ENCODE measurements at places on chromosomes 6 and 20.

- no peak overlapping the region for H3K4me3 ChIP-seq
- H3K36me3 ChIP-seq: no peaks in the 10 kb centered on the region
- no peaks in the 10 kb centered on the region for H3K27me3 ChIP-seq
These were observed 230.8 kb downstream of the EYA2 start for GRCh38 chr20:47125508-47125757.

DNA sequence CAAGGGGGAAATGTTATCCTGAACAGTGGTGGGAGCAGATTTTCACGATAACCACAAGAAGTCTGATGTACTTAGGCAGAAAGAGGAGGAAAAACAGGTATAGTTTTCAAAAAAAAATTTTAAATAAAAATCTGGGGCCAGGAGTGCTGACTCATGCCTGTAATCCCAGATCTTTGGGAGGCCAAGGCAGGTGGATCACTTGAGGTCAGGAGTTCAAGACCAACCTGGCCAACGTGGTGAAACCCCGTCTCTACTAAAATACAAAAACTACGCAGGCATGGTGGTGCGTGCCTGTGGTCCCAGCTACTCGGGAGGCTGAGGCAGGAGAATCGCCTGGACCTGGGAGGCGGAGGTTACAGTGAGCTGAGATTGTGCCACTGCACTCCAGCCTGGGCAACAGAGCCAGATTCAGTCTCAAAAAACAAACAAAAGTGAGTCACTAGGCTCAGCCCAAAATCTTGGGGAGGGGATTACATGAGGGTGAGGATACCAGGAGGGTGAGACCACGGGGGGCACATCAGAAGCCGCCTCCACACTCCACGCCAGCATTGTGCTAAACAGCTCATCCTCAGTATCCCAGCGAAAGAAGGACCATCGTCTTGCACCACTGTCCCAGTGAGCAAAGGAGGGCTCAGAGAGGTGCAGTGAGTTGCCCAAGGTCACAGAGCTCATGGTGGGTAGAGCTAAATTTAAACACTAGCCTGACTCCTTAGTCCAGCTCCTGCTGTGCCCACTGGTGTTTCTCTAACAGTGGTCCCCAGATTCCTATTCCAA is 33.7 kb downstream of the BCAS4 start:
- no peaks in the 10 kb centered on the region for H3K27me3 ChIP-seq
- no peak for DNase-seq
- H3K4me3 ChIP-seq: no peak overlapping the region

GRCh38 chr6:7085911-7086310 is 21.9 kb upstream of the RREB1 start:
- no peak overlapping the region for H3K4me3 ChIP-seq
- peak overlapping the region; percentile 58 for H3K27ac ChIP-seq
- no peaks in the 10 kb centered on the region for H3K36me3 ChIP-seq
- peaks cover 20% of the 10 kb centered on the region for H3K4me1 ChIP-seq
- no peak for DNase-seq

- peaks cover 6% of the 10 kb centered on the region for H3K4me1 ChIP-seq
- H3K27me3 ChIP-seq: no peaks in the 10 kb centered on the region
- H3K4me3 ChIP-seq: no peak within 1 kb of the TSS
These were observed at the start of gene RIPPLY2 for GRCh38 chr6:83853178-83854000. RIPPLY2 (plus strand) TSS chr6:83853360; CDS start chr6:83853417, 57 bp downstream.

DNA sequence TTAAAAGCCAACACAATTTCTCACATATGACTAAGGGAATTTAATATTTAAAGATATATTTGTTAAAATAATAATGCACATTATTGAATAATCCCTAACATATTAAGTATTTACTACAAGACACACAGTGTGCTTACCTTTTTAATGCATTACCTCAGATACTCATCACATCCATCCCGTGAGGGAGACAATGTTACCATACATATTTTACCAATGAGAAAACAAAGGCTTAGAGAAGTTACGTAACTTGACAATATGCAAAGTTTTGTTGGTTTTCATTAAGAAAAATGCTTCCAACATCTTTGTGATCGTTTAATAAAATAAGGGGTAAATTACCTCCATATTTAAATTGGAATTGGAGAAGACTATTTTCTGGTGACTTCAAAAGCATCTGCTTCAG is 4.3 kb downstream of the IFNGR1 start:
- peaks cover 21% of the 10 kb centered on the region for H3K4me1 ChIP-seq
- no peak for DNase-seq
- no peaks in the 10 kb centered on the region for H3K27me3 ChIP-seq
- no peak overlapping the region for H3K4me3 ChIP-seq
- no peaks in the 10 kb centered on the region for H3K36me3 ChIP-seq
- H3K27ac ChIP-seq: no peak overlapping the region

DNA sequence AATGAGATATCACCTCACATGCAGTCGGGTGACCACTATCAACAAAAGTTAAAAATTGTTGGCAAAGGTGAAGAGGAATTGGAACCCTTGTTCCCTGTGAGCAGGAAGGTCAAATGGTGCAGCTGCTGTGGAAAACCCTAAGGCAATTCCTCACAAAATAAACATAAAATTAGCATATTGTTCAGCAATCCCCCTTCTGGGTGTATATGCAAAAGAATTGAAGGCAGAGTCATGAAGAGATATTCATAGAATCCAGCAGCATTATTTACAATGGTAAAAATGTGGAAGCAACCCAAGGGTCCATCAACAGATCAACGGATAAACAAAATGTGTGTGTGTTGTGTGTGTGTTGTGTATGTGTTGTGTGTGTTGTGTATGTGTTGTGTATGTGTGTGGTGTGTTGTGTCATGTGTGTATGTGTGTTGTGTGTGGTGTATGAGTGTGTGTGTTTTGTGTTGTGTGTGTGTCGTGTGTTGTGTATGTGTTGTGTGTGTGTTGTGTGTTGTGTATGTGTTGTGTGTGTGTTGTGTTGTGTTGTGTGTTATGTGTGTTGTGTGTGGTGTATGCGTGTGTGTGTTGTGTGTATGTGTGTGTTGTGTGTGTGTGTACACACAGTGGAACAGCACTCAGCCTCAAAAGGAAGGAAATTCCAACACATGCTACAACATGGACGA is 245.1 kb downstream of the ERMARD start:
- peaks cover 5% of the 10 kb centered on the region for H3K4me1 ChIP-seq
- H3K4me3 ChIP-seq: no peak overlapping the region
- H3K27me3 ChIP-seq: no peaks in the 10 kb centered on the region
- no peaks in the 10 kb centered on the region for H3K36me3 ChIP-seq
- no peak for DNase-seq

DNA sequence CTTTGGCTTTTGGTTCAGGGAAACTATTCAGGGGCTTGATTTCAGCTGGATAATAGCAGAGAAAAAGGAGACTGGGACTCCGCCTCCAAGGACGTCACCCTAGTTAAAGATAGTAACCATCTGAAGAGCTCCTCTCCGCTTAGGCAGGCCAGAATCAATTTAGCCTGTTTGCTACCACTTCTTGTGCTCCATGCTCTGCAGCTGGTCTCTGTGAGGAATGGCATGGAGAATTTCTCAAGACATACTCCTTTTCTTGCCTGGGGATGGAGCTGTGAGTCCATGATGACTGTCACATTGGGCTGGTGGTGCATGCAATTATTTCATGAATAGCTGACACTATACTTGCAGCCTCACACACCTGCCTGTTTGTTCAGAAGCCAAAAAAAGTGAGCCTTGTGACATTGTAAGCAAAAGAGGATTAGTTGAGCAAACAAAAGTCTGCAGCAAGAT is 61.4 kb downstream of the TXLNB start:
- no peak overlapping the region for H3K4me3 ChIP-seq
- H3K36me3 ChIP-seq: no peaks in the 10 kb centered on the region
- H3K4me1 ChIP-seq: no peaks in the 10 kb centered on the region
- no peak for DNase-seq
- H3K27ac ChIP-seq: no peak overlapping the region
- H3K27me3 ChIP-seq: no peaks in the 10 kb centered on the region

- H3K36me3 ChIP-seq: no peaks in the 10 kb centered on the region
- no peaks in the 10 kb centered on the region for H3K4me1 ChIP-seq
- DNase-seq: no peak
- no peaks in the 10 kb centered on the region for H3K27me3 ChIP-seq
- H3K4me3 ChIP-seq: no peak overlapping the region
- no peak overlapping the region for H3K27ac ChIP-seq
These were observed 184.6 kb downstream of the SMOC2 start for GRCh38 chr6:168625602-168626001.

- no peak overlapping the region for H3K27ac ChIP-seq
- no peak for DNase-seq
- no peaks in the 10 kb centered on the region for H3K36me3 ChIP-seq
- no peaks in the 10 kb centered on the region for H3K27me3 ChIP-seq
- H3K4me3 ChIP-seq: no peak overlapping the region
These were observed 683.0 kb upstream of the ADGRB3 start for GRCh38 chr6:67952121-67952520.

DNA sequence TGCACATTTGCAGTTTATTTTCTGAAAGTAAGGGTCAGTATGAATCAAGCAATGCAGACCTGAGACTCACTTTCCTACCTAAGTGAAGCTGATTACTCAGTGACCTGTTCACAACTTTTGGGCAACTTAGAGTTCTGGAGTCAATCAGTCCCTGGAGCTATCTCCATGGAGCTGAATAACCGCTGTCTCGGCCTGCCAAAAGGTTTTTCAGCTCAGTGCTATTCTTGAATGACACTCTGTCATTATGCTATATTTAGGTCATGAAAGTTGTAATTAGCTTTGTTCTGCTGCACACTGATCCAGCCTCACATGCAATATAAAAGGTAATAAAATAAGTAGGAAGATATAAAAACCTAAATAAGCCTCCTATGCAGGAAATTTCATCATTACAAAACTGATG is 356.0 kb downstream of the BMP2 start:
- no peaks in the 10 kb centered on the region for H3K27me3 ChIP-seq
- H3K27ac ChIP-seq: no peak overlapping the region
- H3K36me3 ChIP-seq: no peaks in the 10 kb centered on the region
- no peak for DNase-seq

GRCh38 chr20:36308986-36309385 is 2.8 kb downstream of the DLGAP4 start:
- H3K36me3 ChIP-seq: no peaks in the 10 kb centered on the region
- no peak overlapping the region for H3K4me3 ChIP-seq
- no peaks in the 10 kb centered on the region for H3K4me1 ChIP-seq
- no peak for DNase-seq
- peaks cover 3% of the 10 kb centered on the region for H3K27me3 ChIP-seq
- H3K27ac ChIP-seq: no peak overlapping the region

DNA sequence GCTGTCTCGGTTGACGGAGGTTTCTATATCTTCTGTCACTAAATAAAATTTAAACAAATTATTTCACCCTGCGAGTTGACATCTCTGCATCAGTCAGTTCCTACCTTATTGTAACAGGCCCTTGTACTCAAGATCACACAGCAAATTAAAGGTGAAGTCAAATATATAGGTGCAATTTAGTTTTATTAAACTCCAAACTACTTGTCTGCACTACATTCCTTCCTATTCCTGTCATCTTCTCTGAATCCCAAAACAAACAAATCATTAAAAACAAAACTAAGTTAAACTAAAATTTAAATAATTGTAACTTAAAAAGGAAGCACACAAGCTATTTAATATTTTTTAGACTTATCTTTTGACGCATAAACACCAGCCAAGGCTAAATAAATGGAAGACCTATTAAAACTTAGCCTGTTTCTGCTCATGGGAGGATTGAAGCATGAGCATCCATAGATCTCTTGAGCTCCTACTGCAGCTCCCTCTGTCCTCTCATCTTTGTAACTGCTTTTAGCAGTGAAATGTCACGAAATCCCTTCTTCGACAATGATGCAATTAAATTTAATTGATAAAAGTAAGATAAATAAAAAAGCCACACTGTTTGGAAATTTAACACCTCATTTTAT is 1152.3 kb upstream of the GJE1 start:
- no peaks in the 10 kb centered on the region for H3K27me3 ChIP-seq
- no peak overlapping the region for H3K27ac ChIP-seq
- no peaks in the 10 kb centered on the region for H3K4me1 ChIP-seq
- no peak for DNase-seq
- H3K4me3 ChIP-seq: no peak overlapping the region

GRCh38 chr6:36243562-36244212 is 26.2 kb upstream of the PNPLA1 start:
- H3K27me3 ChIP-seq: no peaks in the 10 kb centered on the region
- no peaks in the 10 kb centered on the region for H3K36me3 ChIP-seq
- no peak for DNase-seq
- no peaks in the 10 kb centered on the region for H3K4me1 ChIP-seq
- H3K4me3 ChIP-seq: no peak overlapping the region

DNA sequence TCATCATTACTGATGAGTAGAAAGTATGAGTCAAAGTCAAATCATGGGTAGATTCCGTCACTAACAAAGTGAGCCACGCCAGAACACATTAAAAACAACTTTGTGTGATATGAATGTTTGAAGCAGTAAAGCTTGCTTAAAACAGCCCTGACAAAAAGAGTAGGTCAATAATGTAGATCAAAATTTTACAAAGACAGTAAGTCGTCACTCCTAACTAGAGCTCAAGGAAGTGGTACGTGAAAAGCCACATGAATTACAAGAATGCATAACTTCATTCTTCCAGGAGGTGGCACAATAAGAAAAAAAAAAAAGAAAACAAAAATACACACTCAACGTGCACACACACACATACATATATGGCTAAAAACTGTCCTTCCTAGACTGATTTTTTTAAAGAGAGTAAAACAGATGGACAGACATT is 69.9 kb downstream of the HACE1 start:
- no peak overlapping the region for H3K4me3 ChIP-seq
- peaks cover 8% of the 10 kb centered on the region for H3K4me1 ChIP-seq
- no peak overlapping the region for H3K27ac ChIP-seq
- H3K36me3 ChIP-seq: no peaks in the 10 kb centered on the region
- H3K27me3 ChIP-seq: no peaks in the 10 kb centered on the region

- no peaks in the 10 kb centered on the region for H3K36me3 ChIP-seq
- H3K4me1 ChIP-seq: peaks cover 13% of the 10 kb centered on the region
- peak overlapping the region; percentile 96 for H3K4me3 ChIP-seq
- DNase-seq: peak; percentile 21
These were observed 1.1 kb downstream of the LRRC1 start for GRCh38 chr6:53795702-53796450.

DNA sequence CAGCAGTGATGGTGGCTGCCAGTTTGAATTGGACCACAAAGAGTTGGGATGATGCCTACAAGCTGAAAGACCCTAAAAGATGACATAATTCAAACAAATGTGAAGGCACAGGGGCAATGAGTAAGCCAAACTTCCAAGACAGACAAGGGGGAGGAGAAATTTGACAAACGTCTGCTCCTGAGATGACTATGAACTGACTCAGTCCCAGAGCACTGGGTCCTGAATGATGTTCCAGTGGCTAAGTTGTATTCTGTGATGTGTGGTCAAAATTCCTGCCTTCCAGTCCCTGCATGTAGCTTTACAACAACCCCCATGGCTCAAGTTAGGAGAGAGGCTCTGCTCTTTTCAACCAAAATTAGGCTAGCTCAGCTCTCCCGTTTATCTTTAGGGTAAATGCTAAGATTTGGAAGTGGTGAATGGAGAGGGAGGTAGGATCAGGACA is 86.1 kb upstream of the SIRPA start:
- H3K27ac ChIP-seq: no peak overlapping the region
- peaks cover 4% of the 10 kb centered on the region for H3K27me3 ChIP-seq
- no peak for DNase-seq
- no peak overlapping the region for H3K4me3 ChIP-seq
- no peaks in the 10 kb centered on the region for H3K4me1 ChIP-seq

- no peak overlapping the region for H3K27ac ChIP-seq
- H3K4me1 ChIP-seq: no peaks in the 10 kb centered on the region
- no peaks in the 10 kb centered on the region for H3K36me3 ChIP-seq
- peaks cover 3% of the 10 kb centered on the region for H3K27me3 ChIP-seq
- no peak overlapping the region for H3K4me3 ChIP-seq
These were observed 214.8 kb upstream of the HEY2 start for GRCh38 chr6:125534430-125535263.

Data from naive thymus-derived CD4-positive, alpha-beta T cell (primary cell).